Adrenal gland (tissue), 19 donors: ENCODE measurements at places on chromosomes 13 and 19. TPM values are rescaled to one million over a fixed set of nuclear protein-coding genes. Genes with fewer than 3 reads are reported as not detected.
A peak's percentile ranks its signal among the peaks of the same experiment; 100 is the strongest.

DNA sequence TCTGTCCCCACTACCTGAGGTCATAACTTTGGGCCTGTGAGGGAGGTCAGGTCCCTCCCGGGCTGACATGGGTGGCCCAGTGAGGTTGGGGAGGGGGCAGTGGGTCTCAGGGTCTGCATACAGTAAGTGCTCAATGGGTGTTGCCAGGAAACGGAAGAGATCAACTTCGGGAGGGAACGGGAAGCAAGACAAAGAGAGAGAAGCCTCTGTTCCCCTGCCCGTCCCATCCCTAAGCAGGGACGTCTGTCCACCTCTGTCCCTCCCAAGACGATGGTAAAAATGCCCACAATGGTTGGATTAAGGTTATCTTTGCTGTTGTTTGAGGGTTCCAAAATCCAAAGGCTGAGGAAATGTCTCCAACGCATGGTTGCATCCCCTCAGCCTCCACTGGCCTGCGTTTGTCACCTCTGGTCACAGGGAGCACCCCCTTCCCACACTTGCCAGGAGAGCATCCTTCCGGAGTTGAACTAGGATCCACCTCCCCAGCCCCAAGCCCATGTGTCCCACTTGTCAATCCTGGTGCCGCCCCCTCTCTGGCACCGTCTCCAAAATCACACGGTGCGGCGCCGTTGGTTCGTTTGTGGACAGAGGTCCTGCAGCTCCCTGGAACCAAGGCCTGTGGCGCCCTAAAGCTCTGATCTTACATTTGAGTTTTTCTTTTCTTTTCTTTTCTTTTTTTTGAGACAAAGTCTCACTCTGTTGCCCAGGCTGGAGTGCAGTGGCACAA, 774 bp upstream of the HOMER3 start:
- no peak for DNase-seq

- no peak for DNase-seq
These were observed 28.4 kb downstream of the MCF2L start for GRCh38 chr13:112997188-112998130.

DNA sequence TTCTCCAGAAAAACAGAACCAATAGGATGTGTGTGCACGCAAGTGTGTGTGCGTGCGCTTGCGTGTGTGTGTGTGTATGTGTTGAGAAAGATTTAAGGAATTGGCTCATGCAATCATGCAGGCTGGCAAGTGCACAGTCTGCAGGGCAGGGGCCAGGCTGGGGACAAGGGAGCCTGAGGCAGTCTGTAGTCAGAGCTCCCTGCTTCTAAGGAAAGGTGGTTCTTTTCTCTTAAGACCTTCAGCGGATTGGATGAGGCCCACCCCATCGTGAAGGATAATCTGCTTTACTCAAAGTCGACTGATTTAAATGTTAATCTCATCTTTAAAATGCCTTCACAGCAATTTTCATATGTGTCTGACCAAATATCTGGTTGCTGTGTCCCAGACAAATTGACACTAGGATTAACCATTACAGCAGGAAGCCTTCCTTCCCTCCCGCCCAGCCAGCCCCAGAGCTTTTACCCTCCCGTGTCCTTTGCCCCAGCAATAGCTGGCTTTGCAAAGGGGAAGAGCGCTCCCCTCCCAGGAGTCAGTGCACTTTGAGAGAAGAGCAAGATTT, 15.0 kb upstream of the NAXD start:
- DNase-seq, result no peak

GRCh38 chr13:90868321-90868920, 479.1 kb upstream of the MIR17HG start:
- DNase-seq, result peak; percentile 51

DNA sequence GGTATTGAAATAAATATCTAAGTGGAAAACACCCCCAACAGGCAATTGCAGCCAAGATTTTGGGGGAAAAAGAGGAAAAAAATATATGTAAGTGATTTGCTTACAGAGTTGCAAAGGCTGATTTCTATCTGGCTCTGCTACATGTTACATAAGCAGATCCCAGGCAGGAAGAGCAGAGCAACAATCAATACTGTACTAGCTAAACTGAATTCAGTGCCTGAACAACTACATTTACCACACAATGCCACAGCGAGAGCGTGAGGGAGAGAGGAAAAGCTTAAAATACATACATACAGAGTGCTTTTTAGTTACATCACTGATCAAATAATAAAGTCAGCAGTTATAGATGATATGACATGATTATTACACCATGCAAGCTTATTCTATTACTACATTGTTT, 665.6 kb upstream of the ARGLU1 start:
- DNase-seq, result no peak

DNA sequence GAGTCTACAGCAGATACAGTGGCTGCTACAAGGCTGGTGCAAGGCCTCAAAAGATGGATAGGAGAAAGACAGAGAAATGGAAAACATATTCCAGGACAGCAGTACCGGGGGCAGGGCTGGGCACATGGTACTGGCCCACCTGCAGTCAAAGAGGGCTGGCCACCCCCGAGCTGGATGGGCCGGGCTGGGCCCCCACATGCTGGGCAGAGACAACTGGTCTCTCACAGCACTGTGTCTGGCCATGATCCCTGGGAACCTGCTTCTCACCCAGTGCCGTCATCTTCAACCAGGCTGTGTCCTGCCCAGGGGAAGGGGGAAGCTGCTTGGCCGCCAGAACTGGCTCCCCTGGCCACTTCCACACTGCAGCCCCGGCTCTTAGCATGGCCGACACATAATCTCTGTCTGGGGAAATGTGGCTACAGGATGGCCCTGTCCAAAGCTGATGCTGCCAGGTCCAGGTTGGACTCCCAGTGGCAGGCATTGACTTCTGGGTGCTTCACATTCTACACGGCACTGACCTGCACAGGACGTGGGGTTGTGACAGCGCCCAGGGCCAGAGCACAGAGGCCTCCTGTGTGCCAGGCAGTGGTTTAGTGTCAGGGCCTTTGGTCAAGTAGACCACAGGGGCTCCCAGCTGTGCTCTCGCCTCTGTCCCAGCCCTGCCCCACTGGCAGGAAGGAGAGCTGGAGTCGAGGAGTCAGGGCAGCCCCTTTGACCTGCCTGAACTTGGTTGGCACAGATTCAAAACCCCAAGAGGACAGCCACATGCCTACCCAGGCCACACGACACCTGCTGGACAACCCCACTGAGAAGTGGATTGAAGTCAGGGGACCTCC, 21.7 kb downstream of the PEPD start:
- no peak for DNase-seq

DNA sequence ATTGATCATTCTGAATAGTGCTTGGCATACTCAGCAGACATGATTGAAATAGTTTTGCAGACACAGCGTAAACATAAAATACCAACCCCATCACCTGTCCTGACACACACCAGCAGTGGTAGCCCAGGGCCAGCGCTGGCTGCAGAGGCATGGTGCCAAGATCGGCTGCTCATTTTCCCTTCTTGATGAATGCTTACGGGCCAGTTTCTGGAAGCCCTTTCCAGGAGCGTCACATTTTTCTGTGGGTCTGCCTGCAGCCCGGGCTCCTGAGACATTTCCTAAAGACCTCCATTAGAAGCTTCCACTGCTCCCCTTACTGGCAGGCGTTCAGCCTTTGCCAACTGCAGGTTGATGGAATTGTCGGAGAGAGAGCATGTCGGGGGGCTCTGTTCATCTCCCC, 48.6 kb downstream of the CHST8 start:
- no peak for DNase-seq

GRCh38 chr19:45766869-45767346, 2.1 kb downstream of the SIX5 start:
- DNase-seq, result peak; percentile 74

GRCh38 chr13:35785576-35786303, 309.3 kb upstream of the MAB21L1 start:
- no peak for DNase-seq

DNA sequence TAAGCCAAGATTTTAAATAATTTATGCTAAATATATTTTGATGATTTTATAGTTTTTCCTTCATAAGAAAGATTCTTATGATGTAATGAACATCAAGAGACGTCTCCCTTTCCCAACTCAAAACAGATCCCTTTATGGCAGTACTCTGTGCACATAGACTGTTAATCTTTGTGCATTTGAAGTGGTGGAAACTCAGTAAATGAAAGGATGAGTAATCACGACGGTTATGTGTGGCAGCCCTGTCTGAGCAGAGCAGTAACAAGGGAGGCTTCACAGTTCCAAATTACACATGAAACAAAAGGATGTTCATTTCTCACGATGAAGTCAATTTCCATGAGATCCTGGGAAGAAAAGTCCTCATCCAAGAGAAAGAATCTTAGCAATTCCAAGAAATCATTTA, 498.1 kb downstream of the KLF5 start:
- no peak for DNase-seq

DNA sequence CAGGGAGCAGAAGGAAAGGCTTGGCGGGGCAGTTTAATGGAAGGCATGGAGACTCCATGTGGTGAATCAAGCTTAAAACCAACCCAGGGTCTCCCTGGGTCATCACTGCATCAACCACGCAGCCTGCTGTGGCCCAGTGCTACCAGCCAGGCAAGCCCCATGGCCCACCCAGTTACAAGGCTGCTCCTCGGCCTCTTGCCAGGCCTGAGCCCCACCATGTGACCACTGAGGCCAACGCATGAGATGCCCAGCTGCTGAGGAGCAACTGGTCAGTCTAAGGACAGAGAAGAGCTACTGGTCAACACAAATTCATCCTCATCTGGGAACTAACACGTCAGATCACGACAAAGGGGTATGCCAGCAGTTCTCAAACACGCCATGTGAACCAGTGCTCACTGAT, 15.4 kb upstream of the KPTN start:
- no peak for DNase-seq

GRCh38 chr19:15437355-15438123, 12.2 kb downstream of the WIZ start:
- DNase-seq, result no peak

- no peak for DNase-seq
These were observed 1446.8 kb downstream of the UQCRFS1 start for GRCh38 chr19:27765912-27766725.

DNA sequence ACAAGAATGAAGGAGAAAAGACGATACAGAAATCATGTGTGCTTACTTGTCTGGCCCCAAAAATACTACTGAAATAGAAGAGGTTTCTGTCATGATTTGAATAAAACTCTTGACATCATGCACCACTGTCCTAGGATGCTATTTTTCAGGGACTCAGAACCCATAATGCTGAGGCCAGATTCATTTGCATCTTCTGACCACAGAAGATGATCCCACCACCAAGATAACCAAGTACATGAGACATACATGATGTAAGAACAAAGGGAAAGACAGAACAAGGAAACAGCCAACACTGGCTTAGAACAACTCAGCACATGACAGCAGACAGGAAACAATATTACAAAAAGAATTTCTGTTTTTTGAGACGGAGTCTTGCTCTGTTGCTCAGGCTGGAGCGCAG, 2.5 kb downstream of the ZNF552 start:
- DNase-seq, result no peak

DNA sequence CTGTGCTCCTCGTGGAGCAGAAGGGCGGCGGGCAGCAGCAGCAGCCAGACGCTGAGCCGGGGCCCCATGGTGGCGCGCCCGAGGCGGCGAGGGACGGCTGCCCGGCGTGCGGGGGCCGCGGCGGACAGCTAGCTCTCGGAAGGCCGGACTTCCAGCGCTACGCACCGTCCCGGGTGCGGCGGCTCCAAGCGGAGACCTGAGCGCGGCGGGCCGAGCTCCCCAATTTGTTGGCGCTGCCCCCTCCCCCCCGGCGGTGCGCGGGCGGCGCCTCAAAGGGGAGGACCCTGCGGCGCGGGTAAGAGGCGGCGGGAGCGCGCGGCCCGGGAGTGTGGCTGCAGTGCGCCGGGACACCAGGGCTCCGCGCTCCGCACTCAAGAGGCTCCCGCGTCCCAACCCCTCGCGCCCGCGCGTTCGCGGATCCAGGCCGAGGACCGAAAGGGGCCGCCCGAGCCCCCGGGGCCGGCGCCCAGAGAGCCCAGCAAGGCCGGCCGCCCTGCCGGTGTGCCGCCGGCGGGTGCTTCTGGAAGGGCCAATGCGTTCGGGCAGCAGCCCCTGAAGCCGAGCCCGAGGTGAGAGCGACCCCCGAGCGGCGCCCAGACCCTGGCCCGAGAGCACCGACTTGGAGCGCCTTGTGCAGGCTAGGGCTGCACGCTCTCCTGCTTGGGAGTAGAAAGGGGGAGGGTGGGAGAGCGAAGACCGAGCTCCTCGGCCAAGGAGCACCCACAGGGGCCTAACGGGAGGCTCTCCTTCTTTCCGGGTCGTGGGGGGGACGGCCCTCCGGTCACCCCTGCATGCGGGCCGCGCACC, at the start of the genes COL4A1 and COL4A2:
Gene COL4A1, minus strand, starts transcription at position 198 of the 807 bp plus-strand sequence. Its CDS starts 130 bp downstream, at position 68.
Gene COL4A2, plus strand, starts transcription at position 325 of the 807 bp plus-strand sequence. CDS start 620 bp downstream, outside the sequence.
- DNase-seq, result peak; percentile 61

- no peak for DNase-seq
These were observed 26.3 kb downstream of the IZUMO4 start for GRCh38 chr19:2122982-2123381.

DNA sequence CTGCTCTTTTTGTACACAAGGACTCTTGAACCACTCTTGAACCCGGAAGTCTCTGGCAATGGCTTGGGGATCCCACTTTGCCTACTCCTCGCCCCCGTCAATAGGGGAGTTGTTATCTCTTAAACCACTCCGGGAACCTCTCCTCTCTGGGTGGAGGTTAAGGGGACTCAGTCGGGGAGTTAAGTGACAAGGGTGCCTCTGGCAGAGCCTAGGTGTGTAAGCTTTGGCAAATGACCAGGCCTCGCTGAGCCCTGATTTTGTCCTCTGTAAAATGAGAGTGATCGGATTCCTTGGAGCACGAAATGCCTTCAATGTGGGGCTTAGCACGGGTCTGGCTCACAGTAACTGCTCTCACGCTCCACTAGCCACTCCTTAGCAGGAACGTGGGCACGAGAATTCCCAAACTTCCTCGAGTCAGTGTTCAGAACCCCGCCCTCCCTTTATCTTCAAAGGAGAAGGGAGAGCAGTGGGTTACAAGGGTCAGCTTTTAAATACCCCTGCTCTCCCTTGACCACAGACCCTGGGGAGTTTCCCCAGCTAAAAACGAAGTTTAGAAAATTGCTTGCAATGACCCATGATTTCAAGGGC, 193.3 kb downstream of the KATNAL1 start:
- peak; percentile 33 for DNase-seq

GRCh38 chr19:15913384-15913783, 15.5 kb upstream of the CYP4F2 start:
- no peak for DNase-seq

The GPR183 gene
- total RNA-seq, result 15.0 TPM

The CGB7 gene
- 0.28 TPM for total RNA-seq
